PC-3 (cell line): ENCODE measurements at places on chromosomes 3 and 15.

GRCh38 chr3:10837849-10838248 lies 21.8 kb downstream of the SLC6A11 start:
- DNase-seq: no peak

DNA sequence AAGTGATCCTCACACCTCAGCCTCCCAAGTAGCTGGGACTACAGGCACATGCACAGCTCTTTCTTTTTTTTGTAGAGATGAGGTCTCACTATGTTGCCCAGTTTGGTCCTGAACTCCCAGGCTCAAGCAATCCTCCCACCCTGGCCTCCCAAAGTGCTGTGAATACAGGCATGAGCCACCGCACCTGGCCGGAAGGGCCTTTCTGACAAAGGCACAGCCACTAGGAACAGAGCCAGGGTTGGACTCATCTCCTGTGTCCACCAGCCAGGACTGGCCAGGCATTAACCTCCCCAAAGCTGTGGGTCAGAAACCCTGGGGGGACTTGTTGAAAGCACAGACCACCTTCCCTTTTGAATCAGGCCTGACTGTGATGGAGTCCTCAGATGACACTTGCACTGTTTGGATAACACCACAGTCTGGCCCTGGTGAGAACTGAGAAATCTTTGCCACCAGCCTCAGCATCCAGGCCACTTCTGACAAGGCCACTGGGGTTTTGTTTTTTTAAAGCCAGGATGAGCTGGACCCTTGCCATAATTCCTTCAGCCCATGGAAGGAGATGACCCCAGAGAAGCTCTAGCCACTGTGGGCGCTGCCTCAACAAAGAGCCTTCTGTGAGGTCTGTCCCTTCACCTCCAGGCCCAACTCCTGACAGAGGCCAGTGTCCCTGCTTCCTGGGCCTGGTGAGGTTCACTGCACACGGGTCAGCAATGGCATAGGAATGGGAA lies 4.8 kb downstream of the TKT start:
- DNase-seq: no peak

- DNase-seq: no peak
Measured at GRCh38 chr3:189779166-189779565, 148.0 kb downstream of the TP63 start.

DNA sequence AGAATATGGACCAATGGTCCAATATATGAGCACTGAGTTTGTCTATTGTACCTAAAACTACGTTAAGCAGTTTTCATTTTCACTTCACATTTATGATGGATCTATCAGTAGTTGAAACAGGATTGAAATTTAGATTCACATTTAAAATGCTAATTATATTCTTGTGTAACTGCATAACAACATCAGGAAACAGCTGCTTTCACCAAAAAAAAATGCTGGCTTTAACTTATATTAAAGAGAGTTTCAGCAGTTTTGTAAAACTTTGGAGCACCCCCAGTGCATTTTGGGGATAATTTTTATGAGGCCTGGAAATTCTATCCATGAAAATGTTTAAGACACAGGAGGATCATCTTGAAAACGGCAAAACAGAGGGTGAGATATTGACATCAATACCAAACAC lies 142.8 kb upstream of the ROBO2 start:
- DNase-seq: no peak

DNA sequence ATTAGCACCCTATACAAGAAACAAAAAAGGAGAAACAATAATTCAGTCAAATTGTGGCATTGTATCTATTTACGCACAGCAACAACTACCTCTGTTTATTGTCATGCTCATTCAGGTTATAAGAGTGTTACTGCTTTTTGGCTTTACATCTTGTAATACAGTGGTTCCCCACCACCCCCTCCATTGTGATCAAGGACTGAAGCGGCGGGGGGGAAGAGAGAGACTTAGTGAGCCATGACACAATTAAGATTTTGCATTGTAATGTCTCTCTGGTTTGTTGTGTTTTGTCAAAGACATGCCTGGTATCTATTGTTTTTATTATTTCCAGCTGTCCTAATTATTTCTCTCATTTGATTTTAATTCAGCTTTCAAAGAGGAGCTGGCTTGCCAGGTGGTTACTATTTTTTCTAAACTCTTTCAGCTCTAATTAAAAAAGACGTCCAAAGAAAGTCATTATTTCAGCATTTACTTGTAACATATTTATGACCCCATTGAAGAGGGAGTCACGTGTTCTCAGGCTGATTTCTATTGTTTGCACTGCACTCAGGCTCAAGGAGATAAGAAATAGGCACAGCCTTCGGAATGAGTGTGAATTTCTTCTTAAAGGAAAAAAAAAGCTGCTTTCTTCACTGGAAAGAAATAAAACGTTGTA lies 234.4 kb upstream of the TBL1XR1 start:
- DNase-seq: no peak

GRCh38 chr3:196868297-196868661 lies 559 bp downstream of the SENP5 start:
- peak; percentile 10 for DNase-seq

- peak; percentile 60 for DNase-seq
Measured at GRCh38 chr3:129278966-129279906, 566 bp downstream of the HMCES start.

- DNase-seq: no peak
Measured at GRCh38 chr3:12527757-12528143, 17.5 kb downstream of the MKRN2OS start.

GRCh38 chr3:141385406-141386125 lies 17.3 kb downstream of the ZBTB38 start:
- no peak for DNase-seq

DNA sequence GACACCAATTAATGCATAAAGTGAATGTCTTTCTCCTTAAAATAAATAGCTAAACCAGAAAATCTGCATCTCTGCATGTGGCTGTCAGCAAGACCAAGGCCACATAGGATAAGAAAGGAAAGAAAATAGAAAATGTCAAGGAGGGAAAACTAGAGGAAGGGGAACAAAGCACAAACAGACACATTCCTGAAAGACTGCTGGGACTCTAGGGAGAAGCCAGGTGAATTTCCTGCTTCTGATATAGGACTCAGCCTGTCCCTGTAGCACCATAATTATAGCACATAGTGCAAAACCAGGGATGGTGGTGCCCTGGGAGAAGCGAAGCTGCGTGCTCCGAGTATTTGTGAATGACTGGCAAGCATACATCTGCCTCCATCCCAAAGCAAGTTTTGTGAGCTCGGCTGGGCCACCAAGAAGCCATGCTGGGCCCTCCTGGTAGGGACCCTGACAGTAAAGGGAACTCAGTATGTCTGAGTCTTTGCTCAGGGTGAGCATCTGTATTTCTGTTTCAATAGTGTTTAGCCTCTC lies 14.2 kb downstream of the FSTL1 start:
- no peak for DNase-seq
